ENCODE measurements at places on chromosomes 13 and 19.

DNA sequence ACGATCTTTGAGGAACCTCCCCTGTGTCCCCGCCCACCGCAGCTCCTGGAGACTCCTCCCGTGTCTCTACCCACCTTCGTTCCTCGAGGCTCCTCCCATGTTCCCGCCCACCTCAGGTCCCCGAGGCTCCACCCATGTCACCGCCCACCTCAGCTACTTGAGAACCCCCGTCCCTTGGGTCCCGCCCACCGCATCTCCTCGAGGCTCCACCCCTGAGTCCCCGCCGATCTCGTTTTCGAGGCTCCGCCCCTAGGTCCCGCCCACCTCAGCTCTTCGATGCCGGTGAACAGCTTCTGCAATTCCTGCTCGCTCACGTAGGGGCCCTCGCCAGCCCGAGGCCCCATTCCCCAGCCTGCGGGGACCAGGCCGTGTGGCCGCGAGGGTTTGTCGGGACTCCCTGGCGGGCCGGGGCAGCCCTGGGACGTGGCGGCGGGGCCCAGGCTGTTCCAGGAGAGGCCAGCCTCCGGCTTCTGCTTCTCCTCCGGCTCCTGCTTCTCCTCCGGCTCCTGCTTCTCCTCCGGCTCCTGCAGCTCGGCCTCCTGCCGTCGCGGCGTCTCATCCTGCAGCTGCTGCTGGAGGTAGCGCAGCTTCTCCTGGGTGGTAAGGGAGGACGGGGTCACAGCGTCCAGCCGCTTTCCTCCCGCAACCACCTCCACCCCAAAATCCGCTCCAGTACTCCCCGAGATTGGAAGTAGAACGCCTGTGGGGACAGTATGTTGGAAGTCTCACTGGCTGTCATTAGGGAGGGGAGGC lies 16.7 kb downstream of the TSKS start:
- peak; percentile 91 for DNase-seq

GRCh38 chr19:49544154-49544553 lies 16.4 kb downstream of the RCN3 start:
- DNase-seq, result no peak

- DNase-seq, result no peak
Observed at GRCh38 chr19:46271481-46272197, 25.2 kb upstream of the HIF3A start.

DNA sequence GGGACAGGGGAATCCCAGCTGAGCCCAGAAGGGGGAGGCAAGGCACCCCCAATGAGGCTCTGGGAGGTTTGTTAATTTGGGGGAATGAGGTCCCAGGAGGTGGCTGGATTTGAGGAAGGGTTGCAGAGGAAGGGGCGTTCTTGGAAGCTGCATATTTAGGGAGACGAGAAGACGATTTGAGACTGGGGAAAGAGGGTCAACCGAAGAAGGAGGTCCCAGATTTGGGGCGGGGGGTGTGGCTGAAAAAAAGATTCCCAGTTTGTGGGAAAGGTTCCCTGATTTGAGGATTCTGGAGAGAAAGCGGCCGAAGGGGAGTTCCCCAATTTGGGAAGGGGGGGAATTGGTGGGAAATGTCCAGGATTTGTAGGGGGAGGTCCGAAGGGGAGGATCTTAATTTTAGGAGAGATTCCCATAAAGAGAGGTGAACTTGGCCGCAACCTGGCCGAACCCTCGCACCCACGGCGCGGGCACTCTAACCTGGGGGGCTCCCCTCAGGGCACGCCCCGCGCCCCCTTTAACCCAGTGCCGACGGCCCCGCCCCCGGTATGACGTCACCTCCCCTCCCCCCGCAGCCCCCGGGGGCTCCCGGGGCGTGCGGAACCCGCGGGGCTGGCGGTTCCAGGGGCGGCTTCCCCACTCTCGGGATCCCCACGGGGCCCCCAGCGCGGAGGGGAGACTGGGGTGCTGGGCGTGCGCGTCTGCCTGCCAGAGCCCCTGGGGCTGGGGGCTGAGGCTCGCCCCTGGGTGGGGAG lies 1.2 kb downstream of the PTPRS start:
- DNase-seq, result no peak

DNA sequence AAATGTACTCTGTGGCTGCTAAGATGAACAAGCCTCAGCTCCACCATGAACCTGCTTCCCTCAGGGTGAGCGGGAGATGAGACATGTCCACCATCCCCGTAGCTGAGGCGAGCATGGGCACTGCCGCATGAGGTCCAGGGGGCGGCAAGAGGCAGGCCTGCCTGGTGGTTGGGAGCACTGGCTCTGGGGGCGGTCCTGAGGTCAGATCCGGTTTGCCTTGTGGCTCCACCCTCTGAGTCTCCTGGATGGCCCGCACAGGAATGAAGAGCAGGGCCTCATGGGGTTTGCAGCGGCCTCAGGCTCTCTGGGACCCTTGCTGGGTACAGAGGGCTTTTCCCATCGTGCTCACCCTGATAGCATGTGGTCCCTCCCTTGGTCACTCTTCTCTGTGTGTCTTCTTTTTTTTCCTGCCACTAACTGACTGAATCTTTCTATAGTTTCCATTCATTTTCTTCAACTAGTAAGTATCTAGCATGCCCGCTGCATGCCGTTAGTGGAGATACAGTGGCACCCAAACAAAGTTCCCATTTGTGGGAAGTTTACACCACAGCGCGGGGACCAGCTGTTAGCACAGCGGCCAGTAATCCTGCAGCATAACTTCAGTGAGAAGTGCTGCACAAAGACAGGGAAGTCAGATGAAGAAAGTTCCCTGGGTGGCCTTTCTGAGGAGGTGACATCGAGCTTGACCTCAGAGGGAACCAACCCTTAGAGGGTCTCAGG lies 37.3 kb downstream of the CAPN12 start:
- DNase-seq, result no peak

GRCh38 chr13:100291624-100292023 lies 202.7 kb downstream of the PCCA start:
- no peak for DNase-seq

DNA sequence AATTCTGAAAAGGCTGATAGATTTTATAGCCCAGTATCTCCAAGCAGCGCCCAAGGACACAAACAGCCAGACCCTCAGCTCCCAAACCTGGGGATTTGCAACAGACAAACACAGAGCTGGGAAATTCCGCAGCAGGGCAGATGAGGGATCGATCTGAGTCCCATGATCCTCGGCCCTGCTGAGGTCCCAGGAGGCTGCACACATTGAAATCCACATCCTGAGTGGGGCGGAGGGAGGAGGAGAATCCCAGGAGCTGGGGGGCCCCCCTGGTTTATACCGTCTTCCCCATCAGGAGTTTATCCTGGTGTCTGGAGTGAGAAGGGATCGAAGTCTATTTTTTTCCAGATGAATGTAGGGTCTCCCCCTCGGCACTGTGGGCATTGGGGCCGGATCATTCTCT lies 49.3 kb downstream of the GNG7 start:
- DNase-seq, result no peak

- no peak for DNase-seq
Observed at GRCh38 chr19:19179548-19180441, 9.7 kb upstream of the MEF2B start.

DNA sequence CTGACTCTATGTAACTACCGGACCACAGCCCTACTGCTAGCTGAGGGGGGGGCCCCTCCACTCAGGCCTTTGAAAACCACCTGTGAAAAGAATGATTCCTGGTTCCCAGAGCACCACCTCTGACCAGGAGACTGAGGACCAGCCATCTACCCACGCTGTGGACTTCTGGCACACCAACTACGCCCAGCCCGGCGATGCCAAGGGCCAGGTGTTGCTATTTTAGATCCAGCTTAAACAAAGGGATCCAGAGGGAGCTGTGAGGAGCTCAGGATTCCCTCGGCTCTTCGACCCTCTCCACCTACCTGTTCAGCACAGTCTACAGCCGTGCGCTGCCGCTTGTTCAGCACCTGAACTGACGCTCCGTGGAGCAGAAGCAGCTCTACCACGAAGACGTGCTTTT lies 23.0 kb downstream of the PDCD5 start:
- DNase-seq, result no peak

DNA sequence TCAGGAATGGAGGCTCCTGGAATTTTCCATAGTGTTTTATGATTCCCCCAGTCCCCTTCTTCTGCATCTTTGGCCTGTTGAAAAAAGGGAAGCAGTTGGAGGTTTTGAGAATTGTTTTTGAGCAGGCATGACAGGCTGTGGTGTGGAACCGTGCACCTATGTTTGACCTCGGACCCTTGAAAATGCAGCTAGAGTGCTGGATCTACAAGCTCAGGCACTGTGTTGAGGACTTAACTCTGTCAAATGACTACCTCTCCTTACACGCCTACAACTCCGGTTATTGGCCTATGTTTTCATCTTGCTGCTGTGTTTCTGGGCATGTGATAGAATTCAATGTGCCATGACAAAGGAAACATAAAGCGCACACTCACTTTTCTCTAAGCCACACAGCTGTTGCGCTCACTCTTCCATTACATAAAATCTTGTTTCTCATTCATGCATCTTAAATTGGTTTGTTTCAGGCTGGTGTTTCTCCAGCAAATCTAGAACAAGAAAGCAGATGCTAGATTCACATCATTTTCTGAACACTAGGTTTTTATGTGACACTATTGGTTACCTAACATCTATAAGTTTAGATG lies 616.6 kb downstream of the FGF9 start:
- DNase-seq, result no peak

- no peak for DNase-seq
Observed at GRCh38 chr13:73242515-73243015, 183.8 kb downstream of the KLF5 start.

GRCh38 chr13:47215736-47216135 lies 318.9 kb upstream of the HTR2A start:
- no peak for DNase-seq
